ENCODE measurements at places on chromosomes 2 and 18.

GRCh38 chr2:45003579-45004551 lies 5.4 kb downstream of the SIX2 start:
- DNase-seq: no peak

DNA sequence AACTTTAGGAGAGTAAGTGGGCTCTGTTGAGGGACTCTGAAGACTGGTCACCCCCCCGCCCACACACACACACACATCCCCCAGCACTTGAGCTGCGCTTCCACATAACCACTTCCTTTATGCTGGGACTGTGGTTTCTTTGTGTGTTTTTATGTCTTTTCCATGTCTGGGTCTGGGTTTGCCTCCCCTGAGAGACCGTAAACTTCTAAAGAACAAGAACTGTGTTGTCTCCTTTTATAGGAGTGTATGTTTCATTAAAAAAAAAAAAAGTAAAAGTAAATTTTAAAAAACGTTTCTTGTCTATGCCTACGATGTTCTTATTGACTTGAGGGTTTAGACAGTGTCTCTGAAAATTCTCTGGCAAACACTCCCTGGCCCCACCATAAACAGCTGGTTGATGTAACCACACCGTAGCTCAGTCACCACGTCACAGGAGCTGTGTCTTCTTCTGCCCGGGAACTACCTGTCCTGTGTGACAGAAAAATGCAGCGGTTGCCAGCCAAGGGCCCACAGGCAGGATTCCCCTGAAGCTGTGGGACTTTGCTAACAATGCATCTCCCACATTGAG lies 68.0 kb downstream of the KLHL29 start:
- no peak for DNase-seq

- DNase-seq: no peak
Observed at GRCh38 chr2:109512076-109512475, 101.7 kb downstream of the SEPTIN10 start.

DNA sequence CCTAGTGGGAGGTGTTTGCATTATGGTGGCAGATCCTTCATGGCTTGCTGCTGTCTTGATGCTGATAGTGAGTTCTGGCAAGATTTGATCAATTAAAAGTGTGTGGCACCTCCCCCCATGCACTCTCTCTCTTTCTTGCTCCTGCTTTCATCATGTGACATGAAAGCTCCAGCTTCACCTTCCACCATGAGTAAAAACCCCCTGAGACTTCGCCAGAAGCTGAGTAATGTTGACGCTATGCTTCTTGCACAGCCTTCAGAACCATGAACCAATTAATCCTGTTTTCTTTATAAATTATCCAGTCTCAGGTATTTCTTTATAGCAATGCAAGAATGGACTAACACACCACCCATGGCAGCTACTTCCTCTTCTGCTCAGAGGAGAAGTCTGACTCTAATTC lies 2181.4 kb upstream of the PIK3C3 start:
- DNase-seq: no peak

- no peak for DNase-seq
Observed at GRCh38 chr2:57828221-57828620, 218.4 kb upstream of the VRK2 start.

- no peak for DNase-seq
Observed at GRCh38 chr18:44423814-44424644, 256.7 kb upstream of the SETBP1 start.

DNA sequence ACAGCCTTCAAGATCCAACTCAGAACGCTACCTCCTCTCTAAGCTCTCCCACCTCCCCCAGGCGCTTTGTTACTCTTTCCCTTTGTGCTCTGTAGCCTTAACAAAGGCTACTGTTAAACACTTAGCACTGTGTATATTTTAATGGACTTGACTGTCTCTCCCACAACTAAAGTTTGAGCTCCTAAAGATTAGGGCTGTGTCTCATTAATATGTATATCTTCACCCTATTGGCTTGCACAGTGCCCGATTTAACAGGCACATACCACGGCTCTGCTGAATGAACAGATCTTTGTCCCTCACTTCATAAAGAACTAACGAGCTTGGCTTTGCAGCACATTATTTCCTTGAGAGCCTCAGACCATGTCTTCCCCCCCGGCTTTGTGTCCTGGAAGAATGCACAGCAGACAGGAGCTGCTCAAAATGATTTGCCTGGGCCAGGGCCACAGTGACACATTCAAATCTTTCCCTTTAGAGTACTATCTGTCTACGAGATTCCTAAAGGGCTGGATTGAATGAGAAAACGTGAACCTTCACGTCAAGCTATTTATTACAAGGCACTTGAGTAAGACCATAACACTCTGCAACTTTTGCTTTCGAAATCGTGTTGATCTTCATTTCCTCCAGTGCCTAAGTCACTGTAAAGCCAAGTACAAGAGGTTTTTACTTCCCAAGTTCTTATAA lies 22.1 kb downstream of the ABHD3 start:
- DNase-seq: no peak

DNA sequence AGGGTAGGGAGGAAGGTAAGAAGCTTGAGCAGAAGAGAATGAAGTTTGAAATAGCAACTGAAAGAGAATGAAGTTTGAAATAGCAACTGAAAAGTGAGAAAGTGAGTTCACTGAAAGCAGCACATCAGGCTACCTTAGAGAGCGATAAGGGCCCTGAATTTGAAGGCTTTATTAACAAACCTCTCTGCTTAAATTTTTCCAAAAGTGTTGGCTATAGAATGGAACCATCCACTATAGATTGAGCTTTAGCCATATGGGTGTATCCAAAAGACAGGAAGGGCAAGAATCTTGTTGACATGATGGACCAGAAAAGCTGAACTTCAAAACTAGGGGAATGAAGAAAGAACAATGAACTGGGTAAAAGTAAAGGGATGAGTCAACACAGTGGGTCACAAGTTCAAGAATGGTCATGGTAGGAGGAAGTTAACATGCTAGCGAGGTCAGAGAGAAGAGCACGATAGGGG lies 122.5 kb downstream of the ASXL3 start:
- DNase-seq: no peak

- no peak for DNase-seq
Observed at GRCh38 chr2:136075476-136075875, 42.5 kb downstream of the CXCR4 start.

- DNase-seq: no peak
Observed at GRCh38 chr2:33077844-33078243, 131.1 kb downstream of the LTBP1 start.

GRCh38 chr2:198337368-198337767 lies 533.0 kb downstream of the PLCL1 start:
- DNase-seq: no peak

GRCh38 chr18:43275546-43275945 lies 1.7 kb downstream of the SYT4 start:
- DNase-seq: no peak

DNA sequence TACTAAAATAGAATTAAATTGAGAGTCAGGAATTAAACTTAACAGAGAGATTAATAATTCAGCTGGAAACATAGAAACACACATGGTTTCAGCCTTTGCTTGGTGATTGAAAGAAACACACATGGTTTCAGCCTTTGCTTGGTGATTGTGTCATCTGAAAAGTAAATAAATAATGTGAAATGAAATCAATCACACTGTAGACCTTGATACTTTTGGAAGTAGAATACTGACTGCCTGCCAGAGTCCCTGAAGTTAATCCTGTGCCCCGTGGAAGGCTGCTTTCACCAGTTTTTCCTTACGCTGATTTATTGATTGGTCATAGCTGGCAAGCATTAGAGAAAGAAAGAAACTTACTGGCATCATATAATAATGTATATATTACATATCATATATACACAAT lies 1252.7 kb upstream of the FAM98A start:
- no peak for DNase-seq

DNA sequence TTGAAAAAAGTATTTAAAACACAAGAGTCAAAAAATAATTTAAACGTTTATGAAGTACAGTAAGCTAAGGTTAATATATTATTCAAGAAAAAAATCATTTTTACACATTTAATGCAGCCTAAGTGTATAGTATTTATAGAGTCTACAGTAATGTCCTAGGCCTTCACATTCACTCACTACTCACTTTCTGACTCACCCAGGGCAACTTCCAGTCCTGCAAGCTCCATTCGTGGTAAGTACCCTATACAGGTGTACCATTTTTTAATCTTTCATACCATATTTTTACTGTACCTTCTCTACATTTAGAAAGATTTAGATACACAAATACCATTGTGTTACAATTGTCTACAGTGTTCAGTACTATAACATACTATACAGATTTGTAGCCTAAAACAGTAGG lies 20.9 kb upstream of the RPRD1A start:
- no peak for DNase-seq

- no peak for DNase-seq
Observed at GRCh38 chr18:44458777-44459176, 221.9 kb upstream of the SETBP1 start.
